ENCODE measurements at places on chromosomes 16 and 17. TPM values are rescaled to one million over a fixed set of nuclear protein-coding genes. Genes with fewer than 3 reads are reported as not detected.

DNA sequence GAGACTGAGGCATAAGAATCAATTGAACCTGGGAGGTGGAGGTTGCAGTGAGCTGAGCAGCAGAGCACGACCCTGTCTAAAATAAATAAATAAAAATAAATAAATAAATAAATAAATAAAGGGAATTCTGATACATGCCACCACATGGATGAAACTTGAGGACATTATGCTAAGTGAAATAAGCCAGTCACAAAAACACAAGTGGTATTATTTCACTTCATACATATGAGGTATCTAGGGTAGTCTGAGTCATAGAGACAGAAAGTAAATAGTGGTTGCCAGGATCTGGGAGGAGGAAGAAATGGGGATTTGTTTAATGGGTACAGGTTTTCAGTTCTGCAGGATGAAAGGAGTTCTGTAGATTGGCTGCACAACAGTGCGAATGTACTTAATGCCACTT is 16.3 kb downstream of the PIPOX start:
- DNase-seq = no peak

The CORO6 gene
- 6.8 TPM for total RNA-seq

The IRF8 gene
- 21.0 TPM for total RNA-seq

The SOST gene
- total RNA-seq = not detected

The BAIAP3 gene
- total RNA-seq = 5.0 TPM

Measured in type B pancreatic cell (in vitro differentiated cells).